PC-9 (cell line): ENCODE measurements at places on chromosomes 4 and X. TPM values are rescaled to one million over a fixed set of nuclear protein-coding genes. Genes with fewer than 3 reads are reported as not detected.

GRCh38 chrX:137032341-137032694, 1.5 kb downstream of the GPR101 start:
- no peak for DNase-seq

DMRTC1 gene
- total RNA-seq: not detected in 2 replicates

DNA sequence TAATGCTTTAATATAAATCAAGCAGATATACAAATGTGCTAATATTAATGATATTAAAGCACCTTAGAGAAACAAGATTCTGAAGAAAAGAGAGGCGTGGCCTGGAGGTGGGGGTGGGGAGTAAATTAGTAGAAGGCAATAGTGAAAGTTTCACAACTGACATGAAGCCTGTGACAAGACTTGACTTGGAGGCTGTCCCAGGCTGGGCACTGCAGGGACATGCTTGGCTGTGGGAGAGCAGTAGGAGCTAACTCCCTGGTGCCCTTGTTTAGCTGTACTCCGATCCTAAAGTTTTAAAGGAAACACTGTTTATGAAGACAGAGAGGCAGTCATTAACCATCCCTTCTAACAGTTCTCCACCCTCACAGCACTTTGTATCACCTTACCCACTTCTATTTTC, 239.0 kb upstream of the MAB21L2 start:
- DNase-seq: no peak

DNA sequence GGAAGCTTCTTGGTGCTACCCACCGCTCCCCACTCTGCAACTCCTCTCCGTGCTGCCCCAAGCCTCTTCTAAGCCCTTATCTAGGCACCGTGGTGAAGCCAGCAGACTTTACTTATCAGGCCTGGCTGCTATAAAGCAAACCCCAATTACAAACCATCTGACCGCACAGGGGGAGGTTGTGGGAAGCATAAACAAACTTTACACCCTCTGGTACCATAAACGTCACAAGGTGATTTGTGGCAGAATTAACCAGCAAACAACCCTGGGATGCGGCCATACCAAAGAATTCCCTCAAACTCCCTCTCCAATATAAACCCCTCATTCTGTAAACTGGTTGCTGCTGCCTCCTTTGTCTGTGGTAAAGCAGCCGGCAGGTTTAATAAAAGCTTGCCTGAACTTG, 55.2 kb downstream of the MAGEC2 start:
- no peak for DNase-seq

DNA sequence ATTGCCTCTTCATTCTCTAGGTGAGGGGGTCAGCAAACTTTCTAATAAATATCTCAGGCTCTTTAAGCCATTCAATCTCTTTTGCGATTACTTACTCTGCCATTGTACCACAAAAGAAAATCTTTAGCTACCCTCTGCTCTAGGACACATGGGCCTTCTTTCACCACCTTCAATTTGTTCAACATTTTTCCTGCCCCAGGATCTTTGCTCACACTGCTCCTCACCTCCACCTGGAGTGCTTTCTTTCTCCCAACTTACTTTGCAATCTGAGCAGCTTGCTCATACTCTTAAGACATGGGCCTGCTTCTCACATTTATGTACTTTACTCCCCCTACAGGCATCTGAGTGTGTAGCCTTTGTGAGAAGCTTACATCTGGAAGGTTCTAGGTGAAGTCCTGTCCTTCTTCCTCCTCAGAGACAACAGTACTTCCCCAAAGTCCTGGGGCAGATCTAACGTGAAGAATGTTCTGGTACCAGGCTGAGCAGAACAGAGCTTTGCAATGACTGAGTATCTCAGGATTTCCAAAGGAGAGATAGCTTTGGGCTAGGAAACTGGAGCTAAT, 55.0 kb upstream of the PRDM5 start:
- DNase-seq: no peak

GK2 gene
- total RNA-seq: not detected in 2 replicates

NEIL3 gene
- total RNA-seq: 15.0 and 16.2 TPM in 2 replicates

TMEM156 gene
- 20.1 and 29.3 TPM in 2 replicates for total RNA-seq

DNA sequence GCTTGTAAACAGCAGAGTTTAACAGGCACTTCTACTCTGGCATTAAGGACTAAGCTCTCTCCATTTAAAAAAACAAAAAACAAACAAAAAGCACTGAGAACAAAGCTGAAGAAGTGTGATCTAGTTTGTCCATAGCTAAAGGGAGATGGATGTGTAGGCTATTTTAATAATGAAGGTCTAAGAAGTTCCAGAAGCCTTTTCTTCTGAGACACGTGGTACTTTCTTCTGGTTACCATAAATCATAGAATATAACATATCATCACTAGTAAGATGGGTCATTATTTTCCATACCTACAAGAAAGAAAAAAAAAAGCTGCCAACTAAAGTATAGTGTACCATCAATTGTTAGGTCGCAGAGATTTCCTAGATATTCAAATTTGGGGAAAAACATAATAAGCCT, 722 bp upstream of the NBDY start:
- no peak for DNase-seq

PDGFC gene
- 28.7 and 33.1 TPM in 2 replicates for total RNA-seq
